ENCODE measurements at places on chromosomes 6 and 20.

- H3K4me3 ChIP-seq: no peak overlapping the region
- peaks cover 3% of the 10 kb centered on the region for H3K4me1 ChIP-seq
- no peaks in the 10 kb centered on the region for H3K27me3 ChIP-seq
- no peak for DNase-seq
These were observed 462.3 kb downstream of the CDC5L start for GRCh38 chr6:44849806-44850205.

DNA sequence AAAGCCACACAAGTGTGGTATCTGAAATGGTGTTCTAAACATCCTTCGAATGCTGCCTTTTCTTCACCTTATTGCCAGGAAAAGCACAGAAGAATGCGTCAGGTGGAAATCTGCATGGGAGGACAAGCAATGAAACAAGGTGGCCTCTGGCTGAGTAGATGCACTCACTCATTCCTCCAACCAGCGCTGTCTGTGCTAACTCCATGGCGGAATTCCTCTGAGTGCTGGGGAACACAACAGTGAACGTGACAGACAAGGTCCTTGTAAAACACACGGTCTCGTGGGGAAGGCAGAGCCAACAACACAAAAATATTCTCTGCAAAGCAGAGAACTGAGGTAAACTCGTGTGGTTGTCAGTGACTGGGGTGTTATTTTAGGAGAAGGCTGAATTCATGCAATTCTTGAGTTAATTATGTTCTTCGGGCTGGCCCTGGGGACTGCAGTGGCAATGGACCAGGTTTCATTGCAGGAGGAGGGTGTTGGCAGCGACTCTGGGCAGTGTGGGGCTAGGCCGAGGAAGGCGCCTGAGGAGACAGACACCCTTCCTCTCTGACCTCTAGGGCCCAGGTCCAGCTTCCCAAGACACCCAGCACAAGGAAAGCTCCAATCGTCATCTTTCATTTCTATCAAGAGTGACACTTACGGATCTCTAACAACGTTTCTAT lies 339.7 kb downstream of the PRKN start:
- H3K27me3 ChIP-seq: no peaks in the 10 kb centered on the region
- no peak for DNase-seq
- H3K27ac ChIP-seq: no peak overlapping the region
- H3K4me1 ChIP-seq: no peaks in the 10 kb centered on the region
- H3K36me3 ChIP-seq: no peaks in the 10 kb centered on the region
- no peak overlapping the region for H3K4me3 ChIP-seq

DNA sequence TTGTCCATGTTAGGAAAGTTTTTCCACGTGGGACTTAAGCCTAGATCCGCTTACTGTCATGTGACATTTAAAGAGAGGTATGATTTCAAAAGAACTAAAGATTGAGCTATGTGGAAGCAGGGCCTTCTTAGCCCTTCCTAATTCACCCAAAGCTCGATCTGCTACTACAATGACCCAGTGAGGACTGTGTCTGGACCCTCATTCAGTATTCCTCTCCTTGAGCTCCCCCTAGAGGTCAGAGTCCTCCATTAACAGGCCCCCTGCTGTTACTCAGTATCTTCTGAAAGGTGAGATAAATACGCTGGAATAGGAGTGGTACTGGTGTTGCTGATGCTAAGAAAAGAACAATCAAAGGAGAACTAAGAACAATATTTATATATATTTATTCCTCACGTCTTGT lies 414.0 kb downstream of the GJA1 start:
- H3K36me3 ChIP-seq: no peaks in the 10 kb centered on the region
- no peak overlapping the region for H3K27ac ChIP-seq
- DNase-seq: no peak
- H3K4me3 ChIP-seq: no peak overlapping the region
- H3K4me1 ChIP-seq: no peaks in the 10 kb centered on the region
- no peaks in the 10 kb centered on the region for H3K27me3 ChIP-seq

- H3K27ac ChIP-seq: no peak overlapping the region
- no peak overlapping the region for H3K4me3 ChIP-seq
- H3K36me3 ChIP-seq: no peaks in the 10 kb centered on the region
- no peaks in the 10 kb centered on the region for H3K4me1 ChIP-seq
- no peak for DNase-seq
- H3K27me3 ChIP-seq: peaks cover 4% of the 10 kb centered on the region
These were observed 9.9 kb downstream of the HAO1 start for GRCh38 chr20:7930343-7930742.

- no peak overlapping the region for H3K4me3 ChIP-seq
- no peaks in the 10 kb centered on the region for H3K4me1 ChIP-seq
- no peak overlapping the region for H3K27ac ChIP-seq
- H3K36me3 ChIP-seq: no peaks in the 10 kb centered on the region
- DNase-seq: no peak
These were observed 585.0 kb upstream of the MAP3K7 start for GRCh38 chr6:91171754-91172462.

- no peaks in the 10 kb centered on the region for H3K27me3 ChIP-seq
- H3K4me3 ChIP-seq: no peak overlapping the region
- no peak overlapping the region for H3K27ac ChIP-seq
- H3K36me3 ChIP-seq: no peaks in the 10 kb centered on the region
- H3K4me1 ChIP-seq: peaks cover 50% of the 10 kb centered on the region
These were observed 73.8 kb upstream of the CCN6 start for GRCh38 chr6:111980143-111980542.

DNA sequence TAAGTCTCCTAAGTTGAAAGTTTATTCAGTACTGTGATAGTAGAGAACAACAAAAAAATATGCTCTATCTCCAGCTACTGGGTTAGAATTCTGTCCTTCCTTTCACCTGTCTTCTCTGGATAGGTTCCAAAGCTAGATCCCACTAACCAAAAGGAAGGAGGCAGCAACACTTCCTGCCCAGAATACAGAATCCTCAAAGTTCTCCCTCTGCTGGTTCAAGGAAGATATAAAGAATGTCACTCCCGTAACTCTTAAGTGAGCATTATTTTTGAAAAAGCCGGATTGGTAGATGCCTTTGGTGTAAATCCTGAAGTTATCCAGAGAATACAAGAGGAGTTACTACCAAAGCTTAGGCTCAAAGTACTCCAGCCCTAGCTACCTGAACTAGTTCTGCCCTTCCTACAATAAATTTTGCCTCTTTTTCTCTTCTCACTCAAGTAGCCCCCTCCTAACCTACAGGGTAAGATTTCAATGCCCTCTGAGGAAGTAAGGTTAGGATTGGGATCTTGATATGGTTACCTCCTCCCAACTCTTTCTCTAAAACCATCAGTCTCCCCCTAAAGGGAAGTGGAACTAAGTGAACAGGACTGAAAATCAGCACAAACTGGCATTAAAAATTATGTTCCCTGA lies 26.0 kb upstream of the CRIP3 start:
- H3K27me3 ChIP-seq: peaks cover 4% of the 10 kb centered on the region
- no peak overlapping the region for H3K27ac ChIP-seq
- H3K36me3 ChIP-seq: peaks cover 4% of the 10 kb centered on the region
- no peak for DNase-seq

- no peaks in the 10 kb centered on the region for H3K27me3 ChIP-seq
- no peaks in the 10 kb centered on the region for H3K36me3 ChIP-seq
- no peak overlapping the region for H3K27ac ChIP-seq
- no peak overlapping the region for H3K4me3 ChIP-seq
- DNase-seq: no peak
These were observed 562.3 kb downstream of the DHX35 start for GRCh38 chr20:39524371-39524911.

- H3K4me3 ChIP-seq: no peak overlapping the region
- H3K36me3 ChIP-seq: no peaks in the 10 kb centered on the region
- H3K4me1 ChIP-seq: peaks cover 15% of the 10 kb centered on the region
- H3K27me3 ChIP-seq: peaks cover 15% of the 10 kb centered on the region
These were observed 28.2 kb downstream of the VPS52 start for GRCh38 chr6:33243476-33243875.

GRCh38 chr6:159716247-159717096 lies 10.8 kb upstream of the WTAP start:
- H3K27ac ChIP-seq: no peak overlapping the region
- H3K4me3 ChIP-seq: no peak overlapping the region
- H3K4me1 ChIP-seq: peaks cover 4% of the 10 kb centered on the region
- no peaks in the 10 kb centered on the region for H3K27me3 ChIP-seq

DNA sequence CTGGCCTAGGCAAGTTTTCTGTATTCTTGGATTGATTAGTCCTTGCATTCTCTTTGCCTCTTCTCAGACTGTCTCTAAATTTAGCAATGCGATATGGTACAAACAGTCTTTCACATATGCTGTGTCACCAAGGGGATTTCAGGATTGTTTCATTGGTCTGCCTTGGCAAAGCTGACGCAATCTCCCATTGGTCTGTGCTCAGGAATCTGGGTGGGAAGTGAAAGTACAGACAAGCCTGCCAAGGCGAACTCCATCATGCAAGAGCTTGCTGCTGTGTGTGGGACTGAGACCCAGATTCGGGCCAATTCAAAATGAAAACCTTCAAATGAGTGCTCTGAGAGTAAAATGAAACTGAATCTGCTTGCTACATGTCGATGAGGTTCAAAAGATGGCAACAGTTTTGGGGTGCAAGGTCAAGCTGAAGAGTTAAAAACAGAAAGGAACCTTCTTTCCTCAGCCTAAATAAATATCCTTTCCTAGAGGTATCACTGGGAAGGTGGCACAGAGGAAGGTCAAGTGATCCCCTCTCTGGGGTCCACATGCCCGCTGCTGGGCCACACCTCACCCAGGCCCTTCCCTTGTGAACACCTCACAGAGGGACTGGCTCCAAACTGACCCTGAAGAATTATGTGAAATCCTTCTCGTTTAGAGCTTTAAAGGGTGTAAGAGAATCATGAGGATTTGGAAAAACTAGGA lies 198.8 kb upstream of the PREP start:
- no peaks in the 10 kb centered on the region for H3K27me3 ChIP-seq
- peak overlapping the region; percentile 34 for H3K4me3 ChIP-seq
- H3K36me3 ChIP-seq: peaks cover 11% of the 10 kb centered on the region
- peak; percentile 19 for DNase-seq
- H3K27ac ChIP-seq: peak overlapping the region; percentile 69
- peaks cover 28% of the 10 kb centered on the region for H3K4me1 ChIP-seq

GRCh38 chr20:5691918-5692618 lies 58.1 kb upstream of the SHLD1 start:
- H3K27ac ChIP-seq: no peak overlapping the region
- H3K4me1 ChIP-seq: no peaks in the 10 kb centered on the region
- H3K27me3 ChIP-seq: no peaks in the 10 kb centered on the region
- no peaks in the 10 kb centered on the region for H3K36me3 ChIP-seq
- H3K4me3 ChIP-seq: no peak overlapping the region

GRCh38 chr20:53579581-53580375 lies 13.9 kb downstream of the ZNF217 start:
- H3K27ac ChIP-seq: peak overlapping the region; percentile 86
- H3K27me3 ChIP-seq: no peaks in the 10 kb centered on the region
- H3K36me3 ChIP-seq: peaks cover 79% of the 10 kb centered on the region
- peak overlapping the region; percentile 75 for H3K4me3 ChIP-seq
- H3K4me1 ChIP-seq: peaks cover 81% of the 10 kb centered on the region

GRCh38 chr6:161128230-161128629 lies 136.7 kb downstream of the MAP3K4 start:
- H3K27me3 ChIP-seq: no peaks in the 10 kb centered on the region
- no peak for DNase-seq
- H3K36me3 ChIP-seq: peaks cover 67% of the 10 kb centered on the region
- H3K27ac ChIP-seq: peak overlapping the region; percentile 93
- peaks cover 20% of the 10 kb centered on the region for H3K4me1 ChIP-seq

DNA sequence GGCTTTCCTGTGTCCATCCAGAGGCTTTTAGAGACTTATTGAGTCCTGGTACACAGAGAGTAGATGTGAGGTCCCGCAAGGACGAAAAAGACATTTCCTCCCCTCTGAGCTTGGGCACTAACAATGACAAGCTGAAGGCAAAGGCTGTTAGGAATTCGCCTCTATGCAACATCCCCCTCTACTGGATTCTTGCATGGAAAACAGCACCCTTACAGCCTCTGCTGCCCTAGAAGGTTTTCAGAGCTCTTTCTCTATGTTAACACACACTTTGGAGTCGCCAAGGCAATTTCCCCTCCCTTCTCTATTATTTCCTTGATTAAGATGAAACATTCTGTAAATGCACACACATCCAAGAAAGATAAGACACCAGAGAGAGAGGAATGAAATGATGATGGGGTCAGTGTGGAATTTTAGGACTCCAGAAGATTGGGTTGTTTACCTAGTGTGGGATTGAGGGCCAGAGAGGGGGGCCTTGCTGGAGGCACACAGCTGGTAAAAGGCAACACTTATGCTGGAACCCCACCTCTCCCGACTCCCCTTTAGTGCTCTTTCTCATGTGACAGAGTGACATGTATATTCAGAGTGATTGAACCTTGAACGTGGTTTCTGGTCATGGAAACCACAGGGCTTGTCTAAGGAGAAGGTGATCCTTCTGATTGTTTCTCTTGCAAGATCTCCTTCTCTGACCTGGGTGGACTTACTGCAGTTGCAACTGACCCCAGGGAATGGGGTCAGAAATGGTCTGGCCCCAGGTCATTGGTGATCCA lies 300.7 kb downstream of the CLIC5 start:
- H3K4me1 ChIP-seq: peaks cover 79% of the 10 kb centered on the region
- DNase-seq: peak; percentile 49
- H3K27ac ChIP-seq: peak overlapping the region; percentile 94
- H3K4me3 ChIP-seq: peak overlapping the region; percentile 28
- H3K27me3 ChIP-seq: no peaks in the 10 kb centered on the region
- H3K36me3 ChIP-seq: no peaks in the 10 kb centered on the region

DNA sequence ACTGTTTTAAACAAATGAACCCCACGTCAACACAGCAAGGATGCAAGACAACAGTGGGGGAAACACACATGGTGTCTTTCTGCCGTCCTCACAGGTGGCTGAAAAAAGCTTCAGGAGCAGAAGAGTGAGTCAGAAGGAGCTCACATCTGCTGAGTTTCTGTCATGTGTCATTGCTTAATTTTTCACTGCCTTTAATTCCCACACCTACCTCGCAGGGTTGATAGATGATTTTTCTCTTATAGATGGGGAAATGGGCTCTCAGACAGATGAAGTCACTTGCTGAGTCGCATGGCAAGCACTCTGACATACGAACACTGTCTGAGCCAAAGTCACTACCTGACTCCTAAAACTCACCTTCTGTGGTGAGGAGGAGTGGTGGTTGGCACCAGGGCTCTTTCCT lies 28.3 kb upstream of the CARMIL1 start:
- H3K4me3 ChIP-seq: no peak overlapping the region
- peaks cover 8% of the 10 kb centered on the region for H3K27me3 ChIP-seq
- DNase-seq: no peak
- H3K36me3 ChIP-seq: no peaks in the 10 kb centered on the region
- peaks cover 10% of the 10 kb centered on the region for H3K4me1 ChIP-seq
- H3K27ac ChIP-seq: no peak overlapping the region

DNA sequence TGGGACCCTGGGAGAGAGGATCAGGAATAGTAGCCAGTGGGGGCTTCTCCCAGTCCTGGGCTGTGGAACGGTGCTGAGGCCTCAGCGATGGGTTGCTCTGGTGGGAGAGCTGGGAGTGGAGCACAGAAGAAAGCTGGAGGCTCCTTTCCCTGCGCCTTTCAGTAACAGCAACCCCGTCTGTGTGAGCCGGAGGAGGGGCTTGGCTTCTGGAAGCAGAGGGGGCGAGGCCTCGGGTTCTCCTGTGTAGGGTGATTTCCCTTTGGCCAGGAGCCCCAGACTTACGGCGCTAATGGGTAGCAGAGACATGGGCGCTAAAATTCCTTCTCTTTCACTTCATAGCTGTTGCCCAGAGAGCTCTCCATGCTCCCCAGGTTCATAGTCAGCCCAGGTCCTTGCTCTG lies 55.0 kb downstream of the DAAM2 start:
- no peak for DNase-seq
- H3K27ac ChIP-seq: no peak overlapping the region
- no peaks in the 10 kb centered on the region for H3K36me3 ChIP-seq
- no peaks in the 10 kb centered on the region for H3K4me1 ChIP-seq

Measured in activated T-helper 2 cell treated with anti-CD3 and anti-CD28 coated beads, Interferon-gamma antibody, Interleukin-2, Interleukin-4, amounts not matched to agents 10 μg/mL and 5 μg/mL and 100 μg/mL, durations not matched to agents 14 hours and 24 hours and 36 hours (primary cell).